ENCODE measurements at places on chromosomes 5 and 9. TPM values are rescaled to one million over a fixed set of nuclear protein-coding genes. Genes with fewer than 3 reads are reported as not detected.

ITK gene
- total RNA-seq = 229 TPM

- no peaks in the 10 kb centered on the region for H3K4me1 ChIP-seq
- no peak overlapping the region for H3K4me3 ChIP-seq
- no peak overlapping the region for H3K27ac ChIP-seq
- peaks cover 6% of the 10 kb centered on the region for H3K27me3 ChIP-seq
Measured at GRCh38 chr9:94687451-94687850, 39.0 kb upstream of the AOPEP start.

- peaks cover 19% of the 10 kb centered on the region for H3K4me1 ChIP-seq
- H3K36me3 ChIP-seq = peaks cover 42% of the 10 kb centered on the region
- no peak overlapping the region for H3K4me3 ChIP-seq
- H3K27me3 ChIP-seq = no peaks in the 10 kb centered on the region
- DNase-seq = no peak
Measured at GRCh38 chr9:4862506-4863250, 69.9 kb downstream of the RCL1 start.

DNA sequence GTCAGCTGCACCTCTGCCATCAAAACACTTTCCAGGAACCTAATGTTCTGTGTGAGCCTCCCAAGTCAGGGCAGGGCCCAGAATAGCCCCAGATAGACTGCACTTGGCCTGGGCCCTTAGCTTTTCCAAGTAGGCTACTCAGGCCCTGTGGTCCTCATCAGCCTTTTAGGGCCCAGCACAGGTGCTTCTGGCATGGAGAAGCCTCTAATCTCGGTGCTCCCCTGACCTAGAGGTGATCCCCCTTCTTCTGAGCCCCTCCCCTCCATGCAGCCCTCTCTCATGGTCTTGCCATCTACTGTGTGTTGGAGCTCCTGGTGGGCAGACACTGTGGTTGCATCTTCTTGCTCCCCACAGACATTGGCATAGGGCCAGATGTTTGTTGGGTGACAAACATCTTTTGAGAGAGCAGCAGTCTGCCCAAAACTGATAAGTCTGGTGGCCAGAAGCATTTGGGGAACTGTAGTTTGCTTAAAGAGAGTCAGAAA, 28.1 kb downstream of the FRMPD1 start:
- H3K4me3 ChIP-seq = no peak overlapping the region
- no peak overlapping the region for H3K27ac ChIP-seq
- H3K36me3 ChIP-seq = no peaks in the 10 kb centered on the region
- DNase-seq = peak; percentile 11

SLC46A2 gene
- not detected for total RNA-seq

CYLC2 gene
- total RNA-seq = not detected

DNA sequence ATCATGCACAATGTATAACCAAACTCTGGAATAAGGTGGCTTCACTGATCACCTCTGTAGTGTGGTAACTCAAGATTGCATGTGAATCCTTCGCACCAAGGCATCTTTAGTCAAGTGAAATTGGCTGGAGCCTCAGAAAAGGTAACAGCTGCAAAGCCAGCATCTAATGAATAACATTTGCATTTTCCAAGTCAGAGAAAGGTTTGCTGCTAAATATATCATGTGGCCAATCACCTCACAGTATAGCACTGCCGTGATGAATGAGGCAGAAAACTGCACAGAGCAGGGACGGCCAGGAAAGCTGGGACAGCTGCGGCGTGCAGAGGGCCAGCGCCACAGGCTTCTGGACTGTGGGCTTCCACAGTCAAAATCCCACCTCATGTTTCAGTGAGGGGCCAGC, 18.5 kb downstream of the MRPS27 start:
- no peak for DNase-seq
- H3K4me3 ChIP-seq = no peak overlapping the region
- no peaks in the 10 kb centered on the region for H3K27me3 ChIP-seq
- H3K36me3 ChIP-seq = peaks cover 42% of the 10 kb centered on the region

DNA sequence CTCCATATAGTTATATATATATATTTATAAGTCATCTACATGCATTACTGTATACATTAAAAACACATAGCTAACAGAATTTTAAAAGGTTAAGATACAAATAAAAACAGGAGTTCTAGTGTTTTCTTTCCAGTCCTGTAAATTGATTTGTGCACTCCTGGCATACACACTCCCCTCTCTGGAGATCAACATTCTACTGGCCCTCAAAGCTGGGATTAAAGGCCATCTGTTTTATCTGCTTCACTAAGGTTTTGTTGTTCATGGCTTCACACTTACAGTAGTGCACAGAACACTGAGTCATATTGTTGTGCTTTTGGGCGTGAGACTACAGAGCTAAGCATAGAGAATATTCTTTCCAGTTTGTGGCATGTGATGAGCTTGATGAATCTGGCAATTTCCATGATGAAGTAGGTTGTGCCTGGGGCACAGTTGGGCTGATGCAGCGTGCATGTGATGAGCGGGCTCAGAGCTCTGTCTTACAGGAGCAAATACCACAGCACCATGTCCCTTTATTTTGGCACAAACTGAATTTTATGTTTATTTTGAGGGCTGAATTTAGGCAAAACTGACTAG, 98.2 kb downstream of the TAF11L14 start:
- H3K27me3 ChIP-seq = no peaks in the 10 kb centered on the region
- no peaks in the 10 kb centered on the region for H3K36me3 ChIP-seq
- no peak overlapping the region for H3K27ac ChIP-seq
- no peak overlapping the region for H3K4me3 ChIP-seq
- H3K4me1 ChIP-seq = no peaks in the 10 kb centered on the region

GRCh38 chr5:10726179-10726912, 34.7 kb downstream of the DAP start:
- H3K27me3 ChIP-seq = no peaks in the 10 kb centered on the region
- peaks cover 23% of the 10 kb centered on the region for H3K4me1 ChIP-seq
- no peak overlapping the region for H3K4me3 ChIP-seq
- H3K27ac ChIP-seq = peak overlapping the region; percentile 50

SPATA31C1 gene
- not detected for total RNA-seq

DNA sequence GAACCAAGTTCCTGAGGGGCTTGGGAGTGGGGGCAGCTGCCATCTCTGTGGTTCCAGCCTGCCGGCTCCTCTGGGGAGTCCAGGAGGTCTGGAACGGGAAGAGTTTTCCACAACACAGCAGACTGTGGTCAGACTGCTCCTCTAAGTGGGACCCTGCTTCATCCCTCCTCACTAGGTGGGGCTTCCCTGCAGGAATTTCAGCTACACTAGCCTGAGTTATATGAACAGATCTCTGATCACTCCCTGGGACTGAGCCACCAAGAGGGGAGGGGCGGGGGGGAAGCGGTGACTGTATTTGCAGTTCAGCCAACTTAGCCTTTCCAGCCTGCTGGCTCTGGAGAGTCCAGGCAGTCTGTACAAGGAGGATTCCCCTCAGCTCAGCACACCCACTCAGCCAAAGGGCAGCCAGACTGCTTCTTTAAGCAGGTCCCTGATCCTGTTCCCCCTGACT, 19.4 kb downstream of the DTWD2 start:
- no peak overlapping the region for H3K27ac ChIP-seq
- H3K27me3 ChIP-seq = no peaks in the 10 kb centered on the region
- H3K36me3 ChIP-seq = peaks cover 3% of the 10 kb centered on the region
- H3K4me3 ChIP-seq = no peak overlapping the region
- H3K4me1 ChIP-seq = peaks cover 7% of the 10 kb centered on the region
- DNase-seq = no peak

DNA sequence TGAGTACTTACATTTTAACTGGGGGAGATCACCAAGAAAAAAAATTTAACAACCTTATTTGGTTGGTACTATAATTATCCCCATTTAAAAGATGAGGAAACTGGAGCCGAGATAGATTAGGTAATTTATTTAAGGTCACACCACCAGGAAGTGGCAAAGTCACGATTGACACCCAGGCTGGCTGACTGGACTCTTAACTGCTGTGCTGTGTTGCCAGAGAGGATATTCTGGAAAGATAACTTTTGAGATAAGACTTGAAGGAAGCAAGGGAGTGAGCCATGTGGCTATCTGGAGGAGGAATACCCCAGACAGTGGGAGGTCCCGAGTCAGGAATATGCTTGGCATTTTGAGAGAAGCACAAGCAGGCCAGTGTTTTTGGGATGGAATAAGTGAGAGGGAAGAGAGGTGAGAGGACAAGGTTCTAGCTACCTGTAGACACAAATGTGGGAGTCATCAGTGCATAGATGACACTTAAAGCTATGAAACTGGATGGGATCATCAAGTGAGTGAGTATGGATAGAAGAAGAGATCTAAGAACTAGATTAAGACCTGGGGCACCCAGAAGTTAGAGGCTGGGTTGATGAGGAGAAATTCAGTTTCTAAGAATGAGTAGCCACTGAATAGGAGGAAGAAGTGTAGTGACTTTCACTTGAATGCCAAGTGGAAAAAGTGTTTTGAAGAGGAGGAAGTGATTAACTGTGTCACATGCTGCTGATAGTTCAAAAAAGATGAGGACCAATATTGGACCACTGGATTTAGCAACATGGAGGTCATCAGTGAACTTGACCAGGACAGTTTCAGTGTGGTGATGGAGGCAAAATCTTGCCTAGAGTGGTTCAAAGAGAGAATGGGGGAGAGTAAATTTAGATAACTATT, 25.6 kb downstream of the PDE8B start:
- DNase-seq = no peak
- peaks cover 22% of the 10 kb centered on the region for H3K27me3 ChIP-seq
- peaks cover 8% of the 10 kb centered on the region for H3K4me1 ChIP-seq
- no peak overlapping the region for H3K27ac ChIP-seq

GRCh38 chr5:54882841-54883240, 102.6 kb downstream of the ESM1 start:
- H3K36me3 ChIP-seq = no peaks in the 10 kb centered on the region
- H3K27ac ChIP-seq = no peak overlapping the region
- H3K4me3 ChIP-seq = no peak overlapping the region

DNA sequence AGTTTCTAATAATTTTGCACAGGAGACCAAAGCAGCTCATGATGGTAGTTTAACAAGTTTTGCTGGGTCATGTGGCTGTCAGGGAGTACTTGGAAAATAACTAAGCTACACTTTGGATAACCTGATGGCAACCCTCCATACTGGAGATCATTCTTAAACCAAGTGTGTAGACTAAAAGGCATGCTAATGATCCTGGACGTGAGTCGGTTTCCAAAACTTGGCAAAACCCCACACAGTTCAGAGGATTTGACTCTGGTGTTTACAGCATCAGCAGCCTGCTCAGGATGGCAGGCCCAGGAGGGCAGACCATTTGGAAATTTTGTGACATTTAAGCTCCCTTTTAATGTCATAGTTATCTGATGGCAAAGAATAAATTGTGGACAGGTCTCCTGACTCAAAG, 196.5 kb upstream of the EFNA5 start:
- H3K4me1 ChIP-seq = no peaks in the 10 kb centered on the region
- no peak overlapping the region for H3K4me3 ChIP-seq
- H3K36me3 ChIP-seq = no peaks in the 10 kb centered on the region

DNA sequence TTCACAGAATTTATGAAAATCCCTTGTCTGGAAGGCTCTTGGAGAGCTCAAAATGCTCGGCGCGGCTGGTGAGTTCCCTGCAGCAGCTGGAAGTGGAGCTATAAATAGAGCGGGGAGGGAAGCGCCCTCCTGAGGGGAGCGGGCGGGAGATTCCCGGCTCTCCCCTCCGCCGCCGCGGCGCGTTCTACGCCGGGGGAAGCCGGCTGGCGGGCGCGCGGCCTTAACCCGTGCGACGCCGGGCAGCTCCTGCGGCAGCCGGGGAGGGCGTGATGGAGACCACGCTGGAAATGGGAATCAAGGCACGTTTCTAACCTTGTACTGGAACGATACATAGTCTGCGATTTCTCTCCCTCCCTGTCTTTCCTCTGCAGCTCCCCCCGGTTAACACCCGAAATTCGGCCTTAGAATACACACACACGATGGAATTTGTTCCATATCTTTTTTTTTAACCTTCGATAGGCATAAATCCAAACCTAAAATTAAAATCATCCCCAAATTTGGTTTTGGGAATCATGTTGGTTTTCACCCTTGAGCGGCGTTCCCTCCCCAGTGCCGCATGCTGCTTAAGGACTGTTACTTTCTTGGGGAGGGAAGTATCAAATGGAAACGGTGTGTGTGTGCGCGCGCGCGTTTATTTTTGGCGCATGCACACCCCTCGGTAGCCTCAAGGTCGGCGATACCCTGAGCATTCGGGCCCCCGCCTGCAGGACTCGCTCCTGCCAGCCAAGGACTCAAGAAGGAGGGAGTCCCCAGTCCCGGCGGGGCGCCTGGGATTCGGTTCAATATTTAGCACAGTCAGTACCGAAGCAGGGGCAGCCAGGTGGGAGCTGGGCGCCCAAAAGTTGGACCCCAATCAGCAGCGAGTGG, 306.3 kb upstream of the KCNN2 start:
- no peak for DNase-seq
- no peaks in the 10 kb centered on the region for H3K36me3 ChIP-seq
- no peaks in the 10 kb centered on the region for H3K4me1 ChIP-seq
- H3K27me3 ChIP-seq = peaks cover 43% of the 10 kb centered on the region

DNA sequence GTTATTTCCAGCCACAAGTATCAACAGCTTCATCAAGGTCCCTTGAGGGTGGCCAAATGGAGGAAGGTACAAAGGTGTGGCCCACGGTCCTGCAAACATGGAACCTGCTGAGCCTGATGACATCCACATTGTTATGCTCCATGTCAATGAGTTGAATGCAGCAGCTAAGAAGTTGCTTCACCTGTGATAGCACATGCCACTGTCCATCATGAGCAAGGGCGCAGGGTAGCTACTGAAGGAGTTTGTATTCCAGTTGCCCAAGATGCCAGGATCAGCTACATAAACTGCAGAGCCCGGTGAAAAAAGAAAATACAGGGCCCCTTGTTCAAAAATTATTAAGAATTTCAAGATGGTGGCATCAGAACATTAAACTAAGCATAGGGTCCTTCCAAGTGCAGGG, 24.2 kb downstream of the LSM11 start:
- H3K27me3 ChIP-seq = no peaks in the 10 kb centered on the region
- no peaks in the 10 kb centered on the region for H3K36me3 ChIP-seq
- peaks cover 2% of the 10 kb centered on the region for H3K4me1 ChIP-seq
- no peak overlapping the region for H3K4me3 ChIP-seq
- no peak overlapping the region for H3K27ac ChIP-seq

DNA sequence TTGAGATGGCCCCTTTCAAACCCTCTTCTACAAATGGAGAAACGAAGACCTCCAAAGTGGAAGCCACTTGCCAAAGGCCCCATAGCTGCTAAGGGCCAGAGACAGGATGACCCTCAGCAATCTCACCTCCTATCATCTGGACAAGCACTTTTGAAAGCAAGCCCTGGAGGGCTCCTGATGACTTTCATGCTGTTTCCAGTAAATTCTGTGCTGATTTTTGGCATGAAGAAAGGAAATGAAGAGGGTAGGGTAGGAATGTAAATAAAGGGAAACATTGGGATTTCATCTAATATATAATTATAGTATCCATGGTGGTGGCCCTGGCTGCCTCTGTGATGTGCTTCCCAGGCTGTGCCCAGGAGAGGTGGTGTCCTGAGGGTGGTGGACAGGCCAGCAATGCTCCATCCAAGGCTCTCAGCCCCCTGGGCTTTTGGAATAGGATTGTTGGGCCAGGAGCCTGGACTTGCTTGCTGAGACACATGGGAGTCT, 208.0 kb upstream of the TRIM32 start:
- no peaks in the 10 kb centered on the region for H3K4me1 ChIP-seq
- H3K27me3 ChIP-seq = no peaks in the 10 kb centered on the region
- H3K36me3 ChIP-seq = peaks cover 9% of the 10 kb centered on the region

GRCh38 chr9:78765861-78766260, 468.9 kb downstream of the PSAT1 start:
- DNase-seq = no peak
- no peaks in the 10 kb centered on the region for H3K4me1 ChIP-seq
- no peaks in the 10 kb centered on the region for H3K36me3 ChIP-seq
- no peak overlapping the region for H3K27ac ChIP-seq
- no peaks in the 10 kb centered on the region for H3K27me3 ChIP-seq
- H3K4me3 ChIP-seq = no peak overlapping the region

Data from activated CD8-positive, alpha-beta T cell treated with anti-CD3 and anti-CD28 coated beads for 36 hours (primary cell).